Effector memory CD4-positive, alpha-beta T cell (primary cell): ENCODE measurements at places on chromosomes 5 and 9.

DNA sequence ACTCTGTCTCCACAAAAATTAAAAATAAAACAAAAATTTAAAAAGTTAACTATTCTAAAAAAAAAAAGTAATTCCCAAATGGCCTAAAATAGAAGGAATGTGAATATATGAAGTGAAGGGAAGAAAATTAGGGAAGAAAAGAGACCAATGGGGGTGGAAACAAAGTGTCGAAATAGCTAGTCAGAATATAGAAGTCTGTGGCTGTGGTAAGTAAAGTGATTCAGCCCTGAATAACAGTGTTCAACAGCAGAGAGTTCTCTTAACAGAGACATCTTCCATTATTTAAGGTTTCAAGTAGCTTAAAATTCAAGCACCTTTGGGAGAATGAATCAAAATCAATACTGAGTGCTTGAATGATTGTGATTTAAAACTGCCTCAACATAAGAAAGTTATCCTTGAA, 51.7 kb downstream of the LPAR1 start:
- H3K4me3 ChIP-seq, result no peak overlapping the region
- H3K4me1 ChIP-seq, result no peaks in the 10 kb centered on the region
- H3K27ac ChIP-seq, result no peak overlapping the region
- DNase-seq, result no peak
- no peaks in the 10 kb centered on the region for H3K27me3 ChIP-seq

DNA sequence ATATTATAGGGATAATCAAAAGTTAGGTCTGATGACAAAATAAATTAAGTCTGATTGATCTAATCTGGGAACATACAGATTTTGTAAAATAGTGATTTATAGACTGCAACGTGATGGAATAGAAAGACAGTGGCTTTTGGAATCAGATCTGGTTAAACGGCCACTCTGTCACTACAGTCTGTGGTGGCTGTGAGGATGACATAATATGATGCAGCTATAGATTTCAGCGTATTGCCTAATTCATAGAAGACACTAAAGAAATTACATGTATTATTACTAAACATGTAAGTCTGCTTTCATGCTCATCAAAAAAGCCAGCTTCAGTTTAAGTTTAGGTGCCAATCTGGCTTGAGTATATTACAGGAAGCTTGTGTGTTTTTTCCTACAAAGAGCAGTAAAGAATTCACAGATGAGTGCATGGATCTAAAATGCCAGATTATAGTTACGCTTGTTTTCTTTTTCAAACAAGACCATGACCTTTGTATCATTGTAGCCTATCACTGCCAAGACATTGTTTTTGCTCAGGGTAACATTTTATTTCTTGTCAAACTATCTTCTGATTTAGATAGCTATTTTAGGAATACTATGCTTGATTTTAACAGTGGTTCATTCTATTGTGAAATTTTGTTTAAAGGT, 25.7 kb downstream of the CPEB4 start:
- no peaks in the 10 kb centered on the region for H3K4me1 ChIP-seq
- H3K4me3 ChIP-seq, result no peak overlapping the region
- no peak overlapping the region for H3K27ac ChIP-seq
- no peak for DNase-seq
- H3K36me3 ChIP-seq, result peaks cover 7% of the 10 kb centered on the region

DNA sequence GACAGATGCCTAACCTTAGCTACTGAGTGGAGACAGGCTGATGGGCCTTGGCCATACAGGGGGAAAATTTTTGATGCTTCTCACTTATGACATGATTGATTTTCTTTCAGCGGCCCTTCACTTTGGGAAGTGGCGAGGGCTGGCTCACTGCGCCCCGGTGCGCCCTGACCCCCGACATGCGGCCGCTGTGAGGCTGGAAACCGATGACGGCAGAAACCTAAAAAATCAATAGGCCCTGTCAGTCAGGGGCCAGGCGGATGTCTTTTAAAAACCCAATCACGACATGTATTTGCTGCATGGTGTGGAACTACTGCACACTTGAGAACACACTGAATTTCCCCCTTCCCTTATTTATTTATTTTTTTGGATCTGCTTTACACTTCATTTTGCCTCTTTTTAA, 121.7 kb downstream of the EBF1 start:
- H3K27ac ChIP-seq, result no peak overlapping the region
- DNase-seq, result no peak
- H3K4me3 ChIP-seq, result no peak overlapping the region
- H3K36me3 ChIP-seq, result no peaks in the 10 kb centered on the region

DNA sequence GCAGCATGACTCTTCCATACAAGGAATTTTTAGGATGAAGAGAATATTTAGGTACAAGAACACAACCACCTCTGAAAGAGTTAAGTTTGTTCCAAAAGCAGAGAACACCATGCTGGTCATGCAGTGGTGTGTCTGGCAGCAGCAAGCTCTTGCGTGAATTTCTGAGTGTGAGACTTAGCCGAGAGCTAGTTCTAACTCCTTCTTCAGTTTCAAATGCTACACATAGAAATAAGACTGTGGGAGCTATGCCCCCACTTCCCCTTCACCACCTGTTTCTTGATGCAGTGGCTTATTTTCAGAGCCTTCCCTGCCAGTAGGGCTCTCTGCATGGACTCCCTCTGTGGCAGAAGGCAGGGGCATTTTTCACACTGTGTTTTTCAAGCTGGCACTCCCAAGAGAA, 122.9 kb upstream of the ZNF366 start:
- H3K4me3 ChIP-seq, result no peak overlapping the region
- no peaks in the 10 kb centered on the region for H3K27me3 ChIP-seq
- no peak overlapping the region for H3K27ac ChIP-seq
- H3K36me3 ChIP-seq, result no peaks in the 10 kb centered on the region
- DNase-seq, result no peak

- no peak for DNase-seq
- peak overlapping the region; percentile 100 for H3K27ac ChIP-seq
- peak overlapping the region; percentile 100 for H3K4me3 ChIP-seq
- peaks cover 16% of the 10 kb centered on the region for H3K36me3 ChIP-seq
- peaks cover 27% of the 10 kb centered on the region for H3K4me1 ChIP-seq
Measured at GRCh38 chr5:32586276-32586599, 881 bp downstream of the SUB1 start.

DNA sequence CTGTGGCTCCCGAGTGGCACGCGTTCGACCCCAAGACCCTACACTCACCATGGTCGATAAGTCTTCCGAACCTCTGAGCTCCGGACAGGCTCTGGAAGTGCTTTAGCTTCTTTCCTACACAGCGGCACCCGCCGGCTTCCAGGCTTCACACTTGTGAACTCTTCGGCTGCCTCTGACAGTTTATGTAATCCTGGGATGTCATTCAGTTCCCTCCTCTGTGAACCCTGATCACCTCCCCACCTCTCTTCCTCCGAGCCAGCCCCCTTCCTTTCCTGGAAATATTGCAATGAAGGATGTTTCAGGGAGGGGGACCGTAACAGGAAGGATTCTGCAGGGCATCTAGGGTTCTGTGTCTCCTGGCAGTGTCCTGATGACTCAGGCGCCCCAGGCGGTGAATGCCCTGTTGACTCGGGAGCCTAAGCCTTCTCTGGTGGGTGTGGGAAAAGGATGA, at the start of gene CD14:
Gene CD14 (minus strand): TSS at position 155 of the 451 bp plus-strand sequence. CDS start 104 bp downstream, at position 51.
- H3K27me3 ChIP-seq, result no peaks in the 10 kb centered on the region
- H3K4me1 ChIP-seq, result peaks cover 10% of the 10 kb centered on the region
- peak within 1 kb of the TSS; percentile 58 for H3K27ac ChIP-seq
- H3K4me3 ChIP-seq, result peak within 1 kb of the TSS; percentile 65

GRCh38 chr5:174046558-174046957, 1.1 kb downstream of the NSG2 start:
- H3K4me1 ChIP-seq, result no peaks in the 10 kb centered on the region
- no peaks in the 10 kb centered on the region for H3K36me3 ChIP-seq

- no peak for DNase-seq
- no peaks in the 10 kb centered on the region for H3K27me3 ChIP-seq
- H3K27ac ChIP-seq, result no peak overlapping the region
- no peaks in the 10 kb centered on the region for H3K36me3 ChIP-seq
- no peak overlapping the region for H3K4me3 ChIP-seq
Measured at GRCh38 chr9:114994768-114995167, 64.4 kb upstream of the TNFSF8 start.

DNA sequence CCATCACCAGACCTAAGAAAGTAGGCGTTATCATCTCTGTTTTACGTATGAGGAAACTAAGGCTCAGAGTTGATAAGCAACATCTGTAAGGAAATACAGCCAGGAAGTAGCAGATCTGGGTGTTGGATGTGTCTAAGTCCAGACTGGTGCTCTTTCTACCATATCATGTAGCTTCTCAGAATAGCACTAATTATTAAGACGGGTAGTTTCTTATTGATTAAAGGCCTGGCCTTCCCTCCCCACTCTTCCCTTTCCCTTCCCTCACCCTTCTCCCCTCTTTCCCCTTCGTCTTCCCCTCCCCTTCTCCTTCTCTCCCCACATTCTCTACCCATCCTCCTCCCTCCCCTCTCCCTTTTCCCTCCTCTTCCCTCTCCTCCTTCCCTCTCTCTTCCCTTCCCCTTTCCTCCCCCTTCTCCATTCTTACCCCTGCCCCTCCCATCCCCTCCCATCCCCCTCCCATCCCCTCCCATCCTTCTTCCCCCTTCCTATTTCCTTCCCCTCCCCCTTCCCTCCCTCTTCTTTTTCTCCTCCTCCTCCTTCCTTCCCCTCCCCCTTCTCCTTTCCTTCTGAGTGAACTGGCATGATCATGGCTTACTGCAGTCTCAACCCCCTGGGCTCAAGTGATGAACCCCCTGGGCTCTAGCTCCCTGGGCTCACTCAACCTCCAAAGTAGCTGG, 79.4 kb downstream of the SNX24 start:
- no peaks in the 10 kb centered on the region for H3K36me3 ChIP-seq
- DNase-seq, result no peak
- no peaks in the 10 kb centered on the region for H3K27me3 ChIP-seq
- no peaks in the 10 kb centered on the region for H3K4me1 ChIP-seq
- H3K27ac ChIP-seq, result no peak overlapping the region
- no peak overlapping the region for H3K4me3 ChIP-seq

GRCh38 chr9:77166193-77166592, 11.1 kb upstream of the VPS13A start:
- no peak overlapping the region for H3K27ac ChIP-seq
- no peaks in the 10 kb centered on the region for H3K27me3 ChIP-seq
- no peaks in the 10 kb centered on the region for H3K36me3 ChIP-seq

DNA sequence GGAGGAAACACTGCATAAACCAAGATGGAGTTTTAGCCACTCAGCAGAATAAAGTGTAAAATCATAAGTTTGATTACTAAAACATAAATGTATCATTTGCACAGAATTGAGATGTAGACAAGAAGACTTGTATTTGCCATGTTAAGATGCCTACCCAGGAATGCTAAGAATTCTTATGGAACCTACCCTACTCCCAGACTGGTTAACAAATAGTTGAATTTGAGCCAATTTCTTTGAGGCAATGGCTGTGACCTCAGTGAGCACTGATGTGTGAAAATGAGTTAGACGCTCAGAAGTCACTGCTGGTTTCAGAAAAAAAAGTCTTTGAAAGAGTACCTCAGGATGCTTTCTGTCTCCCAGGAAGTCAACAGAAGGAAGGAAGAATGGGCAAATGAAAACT, 95.6 kb downstream of the ESM1 start:
- no peak overlapping the region for H3K4me3 ChIP-seq
- no peak for DNase-seq
- no peaks in the 10 kb centered on the region for H3K36me3 ChIP-seq
- H3K27ac ChIP-seq, result no peak overlapping the region
- H3K27me3 ChIP-seq, result no peaks in the 10 kb centered on the region
